ENCODE measurements at places on chromosomes 16 and 17.

- DNase-seq: no peak
These were observed 21.6 kb upstream of the MED9 start for GRCh38 chr17:17455173-17455572.

- DNase-seq: no peak
These were observed 225.8 kb downstream of the IRX3 start for GRCh38 chr16:54060599-54061421.

DNA sequence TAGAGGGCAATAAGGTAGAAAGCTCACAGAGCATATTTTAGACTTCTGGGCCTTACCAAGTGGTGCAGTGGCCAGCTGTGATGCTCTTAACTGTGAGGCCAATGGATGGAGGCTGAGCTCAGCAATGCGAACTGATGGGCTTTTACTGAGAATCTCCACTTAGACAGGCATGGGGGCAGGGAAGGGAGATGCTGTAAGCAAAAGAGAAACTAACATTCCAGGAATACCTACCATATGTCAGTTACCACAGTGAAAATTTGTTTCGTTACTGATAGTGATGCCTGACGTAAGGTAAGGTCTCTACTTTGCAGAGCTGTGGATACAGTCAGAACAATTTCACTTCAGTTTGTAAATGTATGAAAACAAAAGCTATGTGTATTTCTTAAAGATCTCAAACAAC is 250.6 kb upstream of the ZFHX3 start:
- no peak for DNase-seq

DNA sequence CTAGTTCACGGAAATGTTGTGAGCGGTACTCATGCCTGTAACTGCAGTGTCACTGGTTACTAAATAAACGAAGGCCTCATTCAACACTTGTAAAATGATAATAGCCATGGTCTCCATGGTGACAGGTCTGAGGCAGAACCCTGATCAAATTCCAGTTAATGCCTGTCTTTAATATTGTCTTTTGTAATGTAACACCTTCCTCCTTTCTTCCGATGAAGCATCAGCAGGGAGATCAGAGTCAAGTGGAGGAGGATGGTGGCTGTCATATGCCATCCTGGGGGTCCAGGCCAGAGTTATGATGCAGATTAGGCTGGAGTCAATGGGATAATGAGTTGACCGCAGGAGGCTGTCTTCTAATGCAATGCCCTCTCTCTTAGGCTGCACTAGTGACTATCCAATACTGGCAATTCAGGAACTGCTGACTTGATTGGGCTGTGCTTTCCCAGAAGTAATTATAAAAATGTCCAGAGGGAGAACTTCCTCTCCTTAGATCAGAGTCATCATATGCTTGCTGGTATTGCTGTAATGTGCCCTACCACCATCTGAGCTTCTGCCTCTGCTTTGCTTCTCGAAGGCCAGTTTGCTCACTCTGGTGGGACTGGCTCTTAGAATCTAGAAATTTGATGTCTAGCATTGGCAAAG is 419.1 kb downstream of the CA10 start:
- no peak for DNase-seq

DNA sequence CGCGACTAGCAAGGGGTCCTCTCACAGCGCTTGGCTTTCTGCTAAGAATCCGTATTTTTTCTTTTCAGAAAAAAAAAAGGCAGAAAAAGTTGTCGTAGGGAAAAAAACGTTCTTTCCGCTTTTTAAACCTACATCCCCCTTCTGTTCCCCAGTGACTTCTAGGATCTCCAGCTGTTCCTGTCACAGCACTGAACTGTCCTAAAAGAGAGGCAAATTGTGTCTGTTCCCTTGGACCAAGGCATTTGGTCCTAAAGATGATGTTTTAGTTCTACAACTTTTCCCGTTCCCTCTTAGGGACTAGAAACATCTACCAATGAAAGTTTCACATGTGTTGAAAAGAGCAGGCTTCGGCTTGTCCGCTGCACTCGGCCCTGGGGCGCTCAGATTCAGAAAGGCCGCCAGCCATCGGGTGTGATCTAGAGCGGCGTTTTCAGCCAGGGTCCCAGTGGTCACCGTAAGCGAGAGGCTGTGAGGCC is 100.7 kb upstream of the CHMP6 start:
- DNase-seq: no peak

GRCh38 chr17:76379646-76380376 is 4.6 kb upstream of the SPHK1 start:
- no peak for DNase-seq

GRCh38 chr17:53088481-53088880 is 734.2 kb upstream of the KIF2B start:
- DNase-seq: no peak

GRCh38 chr17:30074730-30075129 is 41.9 kb upstream of the NSRP1 start:
- no peak for DNase-seq

DNA sequence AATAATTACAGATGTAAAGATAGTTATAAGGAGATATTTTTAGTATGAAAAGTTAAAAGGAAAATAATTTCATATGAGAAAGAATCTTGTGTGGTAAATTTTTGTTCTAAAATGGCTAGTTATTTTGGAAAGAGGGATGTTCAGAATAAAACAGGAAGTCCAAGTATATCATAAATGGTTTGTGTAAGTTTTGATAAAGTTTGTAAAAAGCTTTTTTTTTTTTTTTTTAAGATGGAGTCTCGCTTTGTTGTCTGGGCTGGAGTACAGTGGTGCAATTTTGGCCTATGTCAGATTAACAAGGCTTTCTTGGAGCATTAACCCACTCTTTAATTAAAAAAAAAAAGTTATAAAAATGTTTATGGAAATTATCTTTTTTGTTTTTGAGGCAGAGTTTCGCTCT is 8.2 kb upstream of the CDK10 start:
- DNase-seq: no peak

DNA sequence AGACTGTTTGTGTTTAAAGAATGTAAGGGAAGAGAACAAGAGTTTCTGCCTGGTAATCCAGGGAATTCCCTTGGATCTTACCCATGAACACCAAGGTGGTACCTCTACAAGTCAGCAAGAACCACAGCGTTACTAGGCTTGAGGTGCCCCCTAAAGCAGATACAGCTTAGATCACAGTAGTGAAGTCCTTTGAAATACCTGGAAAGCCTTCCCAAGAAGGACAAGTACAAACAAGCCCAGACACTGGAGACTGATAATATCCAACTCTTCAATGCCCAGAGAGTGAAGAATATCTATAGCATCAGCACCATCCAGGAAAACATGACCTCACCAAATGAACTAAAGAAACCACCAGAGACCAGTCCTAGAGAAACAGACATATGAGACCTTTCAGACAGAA is 3.8 kb upstream of the APPBP2 start:
- DNase-seq: no peak

DNA sequence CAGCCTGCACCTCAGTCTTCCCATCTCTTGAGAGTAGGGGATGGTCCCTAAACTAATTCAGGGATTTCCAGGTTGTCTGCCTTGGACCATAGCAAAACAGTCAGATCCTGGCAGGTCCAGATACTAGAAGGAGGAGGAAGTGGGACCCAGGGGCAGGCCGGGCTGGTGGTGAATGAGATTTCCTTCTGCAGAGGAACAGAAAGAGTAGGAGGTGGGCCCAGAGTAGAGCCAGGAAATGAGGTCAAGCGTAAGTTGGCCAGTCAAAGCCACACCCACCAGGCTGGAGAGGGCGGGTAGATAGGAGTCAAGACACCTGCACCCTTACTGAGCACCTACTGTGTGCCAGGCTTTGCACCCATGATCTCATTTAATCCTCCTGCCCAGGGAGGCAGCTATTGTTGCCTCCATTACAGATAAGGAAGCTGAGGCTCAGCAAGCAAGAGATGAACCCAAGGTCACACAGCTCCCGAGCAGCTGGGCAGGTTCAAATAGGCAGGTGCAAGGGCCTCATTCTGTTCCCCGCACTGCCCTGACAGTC is 2.6 kb downstream of the CDH5 start:
- no peak for DNase-seq
